ENCODE measurements at places on chromosomes 3 and 15. TPM values are rescaled to one million over a fixed set of nuclear protein-coding genes. Genes with fewer than 3 reads are reported as not detected.

GRCh38 chr3:38957296-38957695 is 94.4 kb downstream of the SCN11A start:
- DNase-seq = no peak

DNA sequence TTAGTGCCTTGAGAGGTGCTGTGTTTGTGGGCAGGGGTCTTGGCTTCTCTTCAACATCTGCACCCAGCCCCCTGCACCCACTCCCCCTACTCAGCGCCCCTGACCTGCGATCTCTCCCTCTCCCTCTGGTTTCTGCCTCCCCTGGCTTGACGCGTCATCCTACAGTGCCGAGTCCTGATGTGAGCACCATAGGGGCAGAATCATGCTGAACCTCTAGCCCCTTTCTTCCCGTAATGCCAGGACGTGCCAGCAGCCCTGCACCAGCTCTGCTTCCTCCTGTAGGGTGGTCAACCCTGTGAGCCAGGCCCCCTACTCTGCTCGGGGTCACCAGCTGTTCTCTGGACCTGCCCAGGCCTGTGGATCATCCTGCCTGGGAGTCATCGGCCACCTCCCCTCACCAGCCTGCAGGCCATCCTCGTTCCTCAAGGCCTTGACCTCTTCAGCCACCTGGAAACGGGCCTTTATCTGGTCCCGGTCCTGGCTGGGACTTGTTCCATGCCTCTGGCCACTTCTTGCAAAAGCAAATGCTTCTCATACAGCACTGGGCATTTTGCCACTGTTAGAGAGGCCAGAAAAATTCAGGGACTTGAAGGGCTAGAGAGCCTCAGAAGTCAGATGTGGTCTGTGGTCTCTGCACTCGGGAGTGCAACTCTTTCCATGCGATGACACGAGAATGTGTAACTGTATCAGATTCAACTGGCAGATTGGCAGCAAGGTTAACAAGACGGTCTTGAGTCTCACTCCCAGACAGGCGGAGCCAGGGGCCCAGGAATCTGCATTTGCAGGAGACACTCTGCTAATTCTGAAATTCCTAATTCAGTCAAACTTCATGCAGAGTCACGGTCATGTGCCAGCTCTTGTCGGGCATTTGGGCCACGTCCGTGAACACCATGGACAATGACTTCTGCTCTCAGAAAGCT is 16.7 kb upstream of the KLF15 start:
- no peak for DNase-seq

DNA sequence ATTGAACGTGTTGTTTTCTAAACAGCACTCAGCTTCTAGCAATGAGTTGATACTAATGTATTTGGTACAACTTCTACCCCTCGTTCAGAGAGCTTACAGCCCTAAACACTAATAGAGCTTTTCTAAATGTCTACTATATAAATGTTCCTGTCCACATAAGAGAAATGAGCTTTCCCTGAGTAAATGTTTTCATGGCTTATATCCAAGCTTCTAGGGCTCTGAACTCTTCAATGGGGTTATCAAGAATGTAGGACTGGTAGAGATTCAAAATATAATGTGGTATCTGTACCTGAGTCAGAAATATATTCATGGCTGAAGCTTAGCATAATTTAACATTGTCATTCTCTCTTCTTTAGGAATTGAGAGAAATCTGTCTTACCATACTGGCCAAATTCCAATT is 73.4 kb downstream of the SERPINI1 start:
- no peak for DNase-seq

DNA sequence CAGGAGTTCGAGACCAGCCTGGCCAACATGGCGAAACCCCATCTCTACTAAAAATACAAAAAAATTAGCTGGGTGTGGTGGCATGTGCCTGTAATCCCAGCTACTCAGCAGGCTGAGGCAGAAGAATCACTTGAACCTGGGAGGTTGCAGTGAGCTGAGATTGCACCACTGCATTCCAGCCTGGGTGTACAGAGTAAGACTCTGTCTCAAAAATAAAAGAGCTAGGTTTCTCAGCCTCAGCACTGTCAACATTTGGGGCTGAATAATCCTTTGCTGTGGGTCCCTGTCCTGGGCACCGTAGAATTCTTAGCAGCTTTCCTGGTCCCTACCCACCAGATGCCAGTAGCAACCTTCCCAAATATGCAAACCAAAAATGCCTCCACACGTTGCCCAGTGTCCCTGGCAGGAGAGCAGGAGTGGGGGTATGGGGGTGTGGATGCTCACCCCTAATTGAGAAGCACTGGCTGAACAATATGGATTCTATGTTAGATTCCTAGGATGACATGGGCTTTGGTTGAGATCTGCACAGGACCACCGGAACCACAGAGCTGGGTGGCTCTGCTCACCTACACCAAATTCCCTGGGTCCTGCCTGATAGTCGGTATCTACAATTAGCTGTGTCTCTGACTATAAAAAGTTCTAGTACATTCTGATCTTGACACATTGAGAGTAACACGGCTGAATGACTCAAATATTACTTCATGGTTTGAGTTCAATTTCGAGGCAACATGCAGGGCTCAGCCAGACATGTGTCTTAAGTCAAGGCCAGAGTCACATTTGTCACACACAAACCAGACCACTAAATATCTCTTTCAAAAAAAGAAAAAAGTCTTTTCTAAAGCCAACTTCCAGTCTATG is 577.0 kb upstream of the MDFIC2 start:
- no peak for DNase-seq

GRCh38 chr15:47773143-47773542 is 55.8 kb downstream of the SEMA6D start:
- DNase-seq = no peak

DNA sequence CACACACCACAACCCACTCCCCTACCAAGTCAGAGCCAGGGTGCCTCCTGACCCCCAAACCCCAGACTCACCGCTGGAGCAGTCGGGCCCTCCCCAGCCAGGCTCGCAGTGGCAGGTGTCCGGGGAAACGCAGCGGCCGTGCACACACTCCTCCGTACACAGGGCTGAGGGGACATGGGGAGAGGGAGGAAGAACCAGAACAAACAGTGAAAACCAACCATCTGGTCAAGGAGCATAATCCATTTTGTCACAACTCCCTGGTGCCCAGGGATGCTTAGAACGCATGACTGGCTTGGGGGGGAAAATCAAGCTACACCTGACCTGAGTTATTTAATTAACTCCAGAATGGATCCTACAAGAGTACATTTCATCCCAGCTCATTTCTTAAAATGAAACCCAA is 159.2 kb downstream of the MEGF11 start:
- DNase-seq = no peak

DNA sequence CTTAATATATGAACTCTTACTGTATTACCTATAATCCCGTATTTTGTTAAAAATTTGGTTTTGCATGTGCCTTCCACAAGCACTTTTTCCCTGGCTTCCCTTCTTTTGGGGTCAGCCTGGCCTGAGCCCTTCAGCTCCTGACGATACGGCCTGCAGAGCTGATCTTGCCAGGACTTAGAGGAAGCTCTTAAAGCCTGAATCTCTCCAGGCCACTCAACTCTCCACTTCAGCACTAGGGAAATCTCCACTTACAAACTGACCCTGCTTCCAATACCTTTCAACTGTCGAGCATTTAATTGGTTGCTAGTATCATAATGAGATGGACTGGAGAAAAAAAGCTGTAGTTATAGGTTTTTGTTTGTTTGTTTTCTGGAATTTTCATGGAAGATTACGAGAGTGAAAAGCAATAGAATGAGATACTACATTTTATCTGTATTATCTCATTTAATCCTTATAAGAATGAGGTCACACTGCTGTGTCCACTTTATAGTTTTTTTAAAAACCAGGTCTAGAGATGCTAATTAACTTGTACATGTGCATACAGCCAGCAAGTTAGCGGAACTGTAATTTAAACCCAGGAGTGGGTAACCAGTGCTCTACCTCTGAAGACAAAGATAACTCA is 54.8 kb downstream of the ZBTB38 start:
- no peak for DNase-seq

- peak; percentile 63 for DNase-seq
Measured at GRCh38 chr15:41928637-41929620, 35.1 kb upstream of the SPTBN5 start.

- no peak for DNase-seq
Measured at GRCh38 chr15:57789225-57789624, 82.7 kb downstream of the POLR2M start.

GRCh38 chr15:89912674-89913396 is at the start of gene ARPIN:
TSS of gene ARPIN (minus strand) at chr15:89912952. CDS start at chr15:89912835, 117 bp downstream.
- peak; percentile 68 for DNase-seq

DNA sequence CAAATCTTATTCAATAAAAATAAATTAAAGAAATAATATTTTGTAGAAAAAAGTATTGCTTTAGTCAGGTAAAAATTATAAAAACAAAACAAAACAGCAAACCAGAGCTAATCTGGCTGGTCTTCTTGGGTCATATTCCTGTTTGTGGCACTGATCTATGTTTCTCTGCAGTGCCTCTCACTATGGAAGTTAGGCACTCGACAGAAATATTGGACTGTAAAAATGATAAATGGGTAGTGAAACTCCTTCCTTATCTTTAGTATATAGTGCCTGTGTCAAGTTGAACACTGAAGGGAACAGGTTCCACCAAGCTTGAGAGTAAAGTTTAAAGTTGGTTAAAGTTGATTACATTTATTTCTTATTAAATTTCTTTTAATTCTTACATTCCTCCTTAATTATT is 1195.6 kb upstream of the GBE1 start:
- no peak for DNase-seq

- DNase-seq = peak; percentile 51
Measured at GRCh38 chr3:8603115-8603710, 41.4 kb downstream of the SSUH2 start.

GRCh38 chr15:50355980-50356379 is 982 bp upstream of the GABPB1 start:
- DNase-seq = no peak

DNA sequence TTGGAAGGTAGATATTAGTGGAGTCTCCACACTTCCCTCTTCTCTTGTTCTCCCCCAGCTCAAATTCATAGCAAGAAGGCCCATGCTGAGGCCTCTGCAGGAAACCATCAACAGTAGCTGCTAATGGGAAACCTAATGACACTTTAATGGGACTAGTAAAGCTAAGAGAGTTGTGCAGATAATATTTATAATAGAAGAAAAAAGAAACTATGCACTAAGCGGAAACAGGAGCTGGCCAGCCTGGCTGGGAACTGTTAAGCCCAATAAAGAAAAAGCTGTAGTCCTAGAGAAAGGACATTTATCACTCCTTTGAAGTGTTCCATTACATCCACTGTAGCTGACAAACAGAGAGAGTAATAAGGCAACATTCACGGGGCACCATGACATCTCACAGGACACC is 229.6 kb downstream of the IGSF11 start:
- DNase-seq = no peak

DNA sequence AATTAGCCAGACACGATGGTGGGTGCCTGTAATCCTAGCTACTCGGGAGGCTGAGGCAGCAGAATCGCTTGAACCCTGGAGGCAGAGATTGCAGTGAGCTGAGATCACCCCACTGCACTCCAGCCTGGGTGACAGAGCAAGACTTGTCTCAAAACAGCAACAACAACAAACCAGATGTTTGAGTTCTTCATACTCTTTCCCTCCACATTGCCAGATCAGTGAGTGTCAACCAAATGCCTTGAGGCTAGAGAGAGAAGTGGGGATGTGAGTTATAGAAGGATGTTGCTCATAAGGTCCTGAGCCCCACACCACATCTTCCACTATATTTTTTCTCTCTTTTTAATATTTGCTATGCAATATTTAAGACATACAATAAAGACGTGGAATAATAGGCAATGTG is 19.8 kb downstream of the MAPKBP1 start:
- DNase-seq = no peak

DNA sequence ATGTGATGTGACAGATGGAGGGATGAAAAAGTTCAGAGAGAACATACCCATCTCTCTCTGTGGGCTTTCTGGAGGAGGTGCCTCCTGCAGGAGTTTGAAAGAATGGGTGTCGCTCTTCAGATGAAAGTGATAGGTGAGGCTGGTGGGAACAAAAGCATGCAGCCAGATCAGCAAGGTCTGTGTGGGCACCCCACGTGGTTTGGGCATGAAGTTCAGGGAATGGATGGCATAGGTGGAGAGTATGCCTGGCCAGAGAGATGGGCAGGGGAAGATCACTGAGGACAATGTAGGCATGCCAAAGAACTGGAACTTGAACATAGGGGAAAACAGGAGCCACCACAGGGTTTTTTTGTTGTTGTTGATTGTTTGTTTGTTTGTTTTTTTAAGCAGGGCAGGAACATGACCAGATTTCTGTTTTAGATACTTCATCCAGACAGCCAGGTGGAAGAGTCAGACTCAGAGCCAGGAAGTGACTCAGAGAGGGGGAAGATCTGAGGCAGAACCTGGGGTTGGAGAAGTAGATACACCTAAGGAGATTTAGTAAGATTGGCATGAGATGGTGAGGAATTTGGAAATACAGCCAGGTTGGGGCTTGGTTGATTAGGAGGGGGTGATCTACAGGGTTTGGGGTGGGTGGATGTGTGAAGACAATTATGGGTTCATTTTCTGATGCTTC is 64.8 kb upstream of the CLSTN2 start:
- no peak for DNase-seq

- DNase-seq = no peak
Measured at GRCh38 chr3:3836845-3837244, 37.6 kb downstream of the LRRN1 start.

DNA sequence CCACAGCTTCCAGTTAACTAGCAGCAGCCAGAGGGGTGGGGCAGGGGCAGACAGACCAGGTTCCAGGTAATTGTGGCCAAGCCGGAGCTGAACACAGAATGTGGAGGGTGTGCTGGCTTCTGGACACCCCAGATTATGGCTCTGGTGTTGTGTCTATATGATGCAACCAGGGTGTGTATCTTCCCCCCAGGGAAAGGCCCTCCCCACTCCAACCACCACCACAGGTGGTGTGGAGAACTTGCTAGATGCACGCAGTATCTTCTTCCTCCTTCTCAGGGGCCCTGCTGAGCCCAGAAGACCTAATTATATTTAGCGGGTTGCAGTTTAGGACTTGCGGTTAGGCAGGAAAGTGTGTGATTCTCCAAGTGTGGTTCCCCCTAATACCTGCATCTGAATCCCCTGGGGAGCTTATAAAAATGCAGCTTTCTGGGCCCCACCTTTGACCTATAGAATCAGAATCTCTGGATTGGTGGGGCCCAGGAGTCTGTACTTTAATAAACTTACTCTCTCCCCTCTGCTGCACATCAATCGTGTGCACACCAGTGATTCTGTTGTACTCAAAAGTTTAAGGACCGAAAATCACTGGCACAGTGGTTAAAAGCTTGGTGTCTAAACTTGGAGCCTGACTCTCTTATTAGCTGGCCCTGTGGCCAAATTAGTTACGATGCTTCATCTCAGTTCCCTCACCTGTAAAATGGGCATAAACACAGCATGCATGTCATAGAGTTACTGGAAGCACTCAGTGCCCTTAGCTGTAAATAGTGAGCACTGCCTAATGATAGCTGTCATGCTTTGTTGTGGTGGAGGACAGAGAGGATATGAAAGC is 379.1 kb upstream of the PROK2 start:
- no peak for DNase-seq

Gene CLDN11
- 4.3 TPM for total RNA-seq

Gene ATP13A4
- total RNA-seq = 0.52 TPM

Gene PAQR9
- total RNA-seq = 15.3 TPM

Gene RHCG
- 0.22 TPM for total RNA-seq

Gene CLSTN2
- total RNA-seq = 7.0 TPM

Gene POLR2H
- total RNA-seq = 24.3 TPM

Gene USP50
- not detected for total RNA-seq

Gene RTP1
- total RNA-seq = not detected

Gene FMN1
- total RNA-seq = 4.5 TPM

Gene STAB1
- total RNA-seq = 67.2 TPM

Gene MESP2
- 0.27 TPM for total RNA-seq

Gene VGLL3
- 4.0 TPM for total RNA-seq

Gene GPR62
- total RNA-seq = 0.16 TPM
